Brain (organoid and tissue), 16 donors: ENCODE measurements at places on chromosomes 6 and 20.

DNA sequence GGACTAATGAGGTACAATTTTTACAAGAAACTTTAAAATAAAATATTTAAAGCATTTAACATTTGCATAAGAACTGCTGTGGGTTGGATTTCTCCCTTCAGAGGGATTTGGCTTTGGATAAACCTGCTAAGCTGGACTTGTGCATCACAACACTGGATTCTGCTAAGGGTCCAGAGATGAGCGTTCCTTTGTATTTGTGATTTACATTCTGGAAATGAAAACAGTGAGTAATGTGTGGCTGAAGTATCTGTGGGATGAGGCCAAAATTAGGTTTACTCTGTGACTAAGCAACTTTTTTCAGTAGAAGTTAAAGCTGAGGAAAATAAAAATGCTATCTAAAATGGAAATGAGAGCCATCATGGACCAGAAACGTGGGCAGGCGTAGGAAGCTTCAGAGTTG lies 494.3 kb downstream of the EPM2A start:
- DNase-seq: no peak

DNA sequence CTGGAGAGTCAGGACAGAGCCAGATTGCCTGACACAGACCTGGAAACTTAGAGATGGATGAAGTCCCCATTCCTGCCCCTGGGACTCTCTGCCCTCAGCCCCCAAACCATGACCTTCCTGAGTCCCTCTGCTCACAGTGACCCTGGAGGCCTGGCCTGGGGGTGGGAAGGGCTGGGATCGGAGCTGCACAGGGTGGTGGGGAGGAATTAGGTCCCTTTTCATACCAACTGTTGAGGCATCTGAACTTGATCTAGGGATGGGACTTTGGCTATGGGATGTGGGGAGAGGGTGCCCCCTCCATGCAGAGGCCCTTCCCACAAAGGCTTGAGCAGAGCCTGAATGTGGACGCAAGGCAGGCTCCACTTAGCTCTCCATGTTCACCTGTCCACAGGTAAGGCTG lies 144.1 kb downstream of the MRPL14 start:
- DNase-seq: no peak

- DNase-seq: no peak
Measured at GRCh38 chr6:160544802-160545201, 119.3 kb downstream of the LPA start.

- DNase-seq: no peak
Measured at GRCh38 chr6:96075826-96076225, 60.1 kb downstream of the FUT9 start.

- no peak for DNase-seq
Measured at GRCh38 chr6:111631903-111632460, 26.3 kb upstream of the TRAF3IP2 start.

GRCh38 chr6:119986934-119987549 lies 637.5 kb upstream of the MAN1A1 start:
- no peak for DNase-seq

- DNase-seq: peak; percentile 91
Measured at GRCh38 chr6:15491255-15491985, 171.4 kb downstream of the DTNBP1 start.

DNA sequence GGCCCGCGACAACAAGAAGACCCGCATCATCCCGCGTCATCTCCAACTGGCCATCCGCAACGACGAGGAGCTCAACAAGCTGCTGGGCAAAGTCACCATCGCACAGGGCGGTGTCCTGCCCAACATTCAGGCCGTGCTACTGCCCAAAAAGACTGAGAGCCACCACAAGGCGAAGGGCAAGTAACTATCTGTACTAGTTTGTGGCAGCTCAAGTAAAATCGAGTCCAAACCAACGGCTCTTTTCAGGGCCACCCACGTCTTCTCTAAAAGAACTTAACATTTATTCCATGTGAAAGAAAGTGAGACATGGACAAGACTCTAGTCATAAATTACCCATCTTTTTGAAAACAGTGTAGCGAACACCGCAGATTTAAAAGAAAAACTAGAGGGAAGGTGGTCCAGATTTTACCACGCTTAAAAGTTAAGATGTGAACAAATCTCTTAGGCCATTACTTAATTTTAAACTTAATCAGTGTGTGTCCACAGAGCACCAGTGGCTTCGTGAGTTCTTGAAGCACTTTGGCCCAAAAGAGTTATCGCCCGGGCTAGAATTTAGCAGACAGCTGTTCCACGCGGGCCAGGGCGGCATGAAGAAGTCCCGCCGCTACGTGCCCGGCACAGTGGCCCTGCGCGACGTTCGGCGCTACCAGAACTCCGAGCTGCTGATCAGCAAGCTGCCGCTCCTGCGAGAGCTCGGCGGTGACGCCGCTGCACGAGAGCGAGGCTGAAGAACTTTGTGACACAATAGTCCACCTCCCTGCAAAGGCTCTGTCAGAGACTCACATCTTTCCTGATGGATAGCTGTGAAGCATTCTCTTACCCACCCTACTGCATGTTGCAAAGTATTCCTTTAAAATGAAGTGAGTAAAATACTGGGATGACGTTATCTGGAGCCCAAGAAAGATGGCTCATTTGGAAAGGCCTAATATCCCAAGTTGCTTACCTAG lies 113.9 kb upstream of the PRSS16 start:
- DNase-seq: peak; percentile 53

GRCh38 chr20:13870170-13870748 lies 85.4 kb downstream of the NDUFAF5 start:
- DNase-seq: no peak

- DNase-seq: no peak
Measured at GRCh38 chr6:32964776-32965175, 3.6 kb upstream of the BRD2 start.

GRCh38 chr6:100202417-100203194 lies 208.6 kb upstream of the MCHR2 start:
- no peak for DNase-seq

- no peak for DNase-seq
Measured at GRCh38 chr20:24768713-24769601, 180.1 kb upstream of the CST7 start.
